ENCODE measurements at places on chromosomes 1 and 21.

GRCh38 chr1:168112673-168113305, 23.9 kb downstream of the GPR161 start:
- DNase-seq, result no peak

DNA sequence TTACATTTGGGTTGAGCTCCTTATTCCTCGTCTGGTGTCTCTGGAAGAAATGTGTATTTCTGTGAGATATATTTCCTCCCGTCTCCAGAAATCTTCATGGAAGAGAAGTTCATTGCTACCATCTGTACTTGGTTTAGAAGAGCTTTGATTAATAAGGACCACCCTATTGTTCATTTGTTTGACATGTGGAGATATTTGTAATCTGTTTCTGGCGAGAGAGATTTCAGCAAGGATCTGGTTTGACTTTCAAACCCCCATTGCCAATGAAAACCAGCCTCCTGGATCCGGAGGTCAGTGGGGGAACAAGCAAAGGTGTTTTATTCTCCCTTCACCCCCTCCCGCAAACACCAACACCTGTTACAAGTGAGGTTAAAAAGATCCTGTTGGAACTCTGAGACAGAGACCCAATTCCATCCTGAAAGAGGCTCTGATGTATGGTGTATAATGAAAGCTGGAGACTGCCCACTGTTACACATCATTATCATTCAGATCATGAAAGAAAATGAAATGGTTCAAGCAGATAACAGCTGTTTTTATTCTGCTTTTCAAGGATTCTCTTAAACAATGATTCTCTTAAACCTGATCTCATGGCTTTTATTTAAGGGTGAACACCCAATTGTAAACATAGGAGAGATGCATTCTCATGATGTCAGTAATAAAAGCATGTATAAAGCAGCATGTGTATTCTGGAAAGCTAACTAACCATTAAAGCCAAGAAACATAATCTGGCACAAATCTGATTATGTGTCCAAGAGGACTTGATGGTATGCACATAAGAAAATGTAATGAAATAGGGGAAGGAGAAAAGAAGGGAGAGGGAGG, 393.5 kb upstream of the ADGRL2 start:
- no peak for DNase-seq

DNA sequence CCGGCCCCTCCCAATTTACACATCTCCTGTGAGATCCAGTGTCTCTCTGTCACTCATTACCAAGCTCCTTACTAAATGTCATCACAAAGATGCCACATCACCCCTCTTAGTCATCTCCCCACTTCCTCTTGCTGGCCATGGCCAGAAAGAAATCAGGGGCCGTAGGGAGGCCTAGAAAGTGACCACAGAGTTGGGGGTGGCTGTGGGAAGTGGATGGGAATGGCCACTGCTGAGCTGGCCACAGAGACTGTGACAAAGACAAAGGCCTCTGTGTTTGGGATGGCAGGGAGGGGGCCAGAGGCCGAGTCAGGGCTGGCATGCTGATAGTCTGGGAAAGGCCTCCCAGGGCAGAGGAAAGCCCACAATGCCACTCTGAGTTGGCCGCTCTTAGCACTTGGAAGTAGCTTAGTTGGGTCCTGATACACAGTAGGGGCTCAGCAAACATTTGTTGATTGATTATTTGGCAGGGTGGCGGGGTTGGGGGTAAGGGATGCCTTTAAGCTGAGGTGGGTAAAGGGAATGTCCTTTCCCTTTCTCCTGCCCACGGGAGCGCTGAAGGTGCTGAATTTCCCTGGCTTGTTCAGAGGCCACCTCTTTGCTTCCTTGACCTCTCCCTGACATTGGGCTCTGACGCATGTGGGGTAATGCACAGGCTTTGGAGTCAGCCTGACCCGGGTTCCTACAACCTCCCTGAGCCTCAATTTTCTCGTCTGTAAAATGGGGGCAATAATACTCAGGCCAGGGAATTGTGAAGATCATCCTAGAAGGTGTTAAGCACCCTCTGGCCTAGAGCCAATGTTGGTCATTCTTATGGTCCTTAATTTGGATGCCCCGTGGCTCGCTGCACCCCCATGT, 13.2 kb downstream of the NAV1 start:
- no peak for DNase-seq

GRCh38 chr1:116793357-116793935, 39.2 kb downstream of the CD2 start:
- no peak for DNase-seq

DNA sequence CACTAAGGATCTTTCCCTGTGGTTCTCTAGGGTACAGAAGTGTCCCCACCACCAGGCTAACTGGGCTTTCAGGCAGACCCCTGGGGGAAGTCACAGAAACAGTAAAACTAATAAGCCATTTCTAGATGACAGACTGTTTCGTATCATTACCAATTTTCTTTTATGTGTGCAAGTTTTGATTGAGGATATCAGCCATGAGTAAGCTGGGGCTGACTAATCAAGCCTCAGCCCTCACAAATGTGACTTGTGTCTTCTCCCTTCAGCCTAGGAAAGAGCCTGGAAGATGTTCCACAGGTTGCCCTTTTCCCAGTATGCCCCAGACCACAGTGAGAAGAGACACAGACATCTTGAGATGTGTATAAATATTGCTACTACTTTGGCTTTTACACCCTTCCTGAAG, 10.5 kb downstream of the PTGFRN start:
- DNase-seq, result no peak

GRCh38 chr1:205916541-205916940, 26.7 kb downstream of the SLC26A9 start:
- no peak for DNase-seq

DNA sequence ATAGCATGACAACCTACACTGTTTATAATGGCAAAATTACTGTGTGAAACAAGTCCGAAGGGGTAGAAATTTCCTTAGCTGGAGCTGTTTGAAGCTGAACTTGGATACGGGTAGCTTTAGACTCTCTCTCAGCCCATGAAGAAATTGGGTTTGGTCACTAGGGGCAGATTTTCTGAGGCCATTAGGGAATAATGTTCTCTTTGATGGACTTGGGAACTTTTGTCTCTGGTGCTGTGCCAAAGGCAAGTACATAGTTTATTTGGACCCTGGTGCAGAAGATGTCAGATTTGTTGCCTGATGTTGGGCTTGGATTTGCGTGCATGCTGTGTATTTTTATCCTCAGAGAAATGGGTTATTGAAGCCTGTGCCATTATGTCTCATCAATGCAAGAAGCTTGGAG, 109.6 kb downstream of the VPS13D start:
- DNase-seq, result no peak

DNA sequence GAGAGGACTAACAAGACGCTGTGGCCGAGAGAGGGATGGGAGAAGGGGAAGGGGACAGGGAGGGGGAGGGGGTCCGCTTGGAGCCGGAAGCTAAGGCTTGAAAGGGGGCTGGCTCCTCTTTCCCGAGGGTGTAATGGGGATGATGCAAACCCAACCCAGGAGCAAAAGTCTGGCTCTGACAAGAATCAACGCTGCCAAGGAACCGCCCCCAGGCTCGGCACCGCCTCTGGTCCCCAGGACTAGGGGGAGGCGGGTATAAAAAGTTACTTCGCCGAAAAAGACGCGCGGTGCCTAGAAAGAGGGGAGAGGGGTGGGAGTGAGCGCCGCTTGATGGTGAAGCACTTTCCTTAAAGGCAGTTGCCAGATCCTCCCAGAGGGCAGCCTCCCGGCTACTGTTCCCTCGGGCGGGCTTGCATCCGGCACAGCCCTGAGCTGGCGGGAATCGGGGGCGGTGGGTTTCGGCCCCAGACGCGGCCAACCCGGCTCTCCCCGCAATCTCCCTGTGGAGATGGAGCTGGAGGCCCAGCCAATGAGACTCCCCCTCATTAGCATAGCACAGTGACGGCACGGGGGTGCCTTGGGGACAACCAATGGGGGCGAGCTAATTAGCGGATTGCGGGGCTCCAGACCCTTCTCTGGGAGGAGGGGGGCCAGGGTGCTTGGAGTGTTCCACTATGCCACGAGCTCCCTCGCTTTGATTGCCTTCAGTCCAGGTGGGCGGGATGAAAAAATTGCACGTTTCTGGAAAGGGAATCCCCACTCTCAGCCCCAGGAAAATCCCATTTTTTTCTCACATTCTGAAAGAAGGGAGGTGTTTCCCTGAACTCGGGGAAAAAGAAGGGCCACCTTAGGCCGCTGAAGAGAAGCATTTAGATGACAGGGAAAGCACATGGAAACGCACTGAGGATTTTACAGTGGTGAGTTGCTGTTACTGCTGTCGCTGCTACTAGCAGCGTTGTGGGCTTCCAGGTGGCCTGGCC, at the start of gene KCNT2:
KCNT2 (minus strand) TSS at position 51 of the 980 bp plus-strand sequence. CDS start 131 bp downstream, outside the sequence.
- peak; percentile 93 for DNase-seq

GRCh38 chr1:180566495-180566894, 7.7 kb downstream of the OVAAL start:
- no peak for DNase-seq

GRCh38 chr1:86489242-86489878, 20.6 kb downstream of the CLCA1 start:
- no peak for DNase-seq

- DNase-seq, result no peak
Observed at GRCh38 chr1:99648107-99648506, 2.2 kb downstream of the PALMD start.

- no peak for DNase-seq
Observed at GRCh38 chr1:54836594-54836993, 35.5 kb upstream of the TTC22 start.

DNA sequence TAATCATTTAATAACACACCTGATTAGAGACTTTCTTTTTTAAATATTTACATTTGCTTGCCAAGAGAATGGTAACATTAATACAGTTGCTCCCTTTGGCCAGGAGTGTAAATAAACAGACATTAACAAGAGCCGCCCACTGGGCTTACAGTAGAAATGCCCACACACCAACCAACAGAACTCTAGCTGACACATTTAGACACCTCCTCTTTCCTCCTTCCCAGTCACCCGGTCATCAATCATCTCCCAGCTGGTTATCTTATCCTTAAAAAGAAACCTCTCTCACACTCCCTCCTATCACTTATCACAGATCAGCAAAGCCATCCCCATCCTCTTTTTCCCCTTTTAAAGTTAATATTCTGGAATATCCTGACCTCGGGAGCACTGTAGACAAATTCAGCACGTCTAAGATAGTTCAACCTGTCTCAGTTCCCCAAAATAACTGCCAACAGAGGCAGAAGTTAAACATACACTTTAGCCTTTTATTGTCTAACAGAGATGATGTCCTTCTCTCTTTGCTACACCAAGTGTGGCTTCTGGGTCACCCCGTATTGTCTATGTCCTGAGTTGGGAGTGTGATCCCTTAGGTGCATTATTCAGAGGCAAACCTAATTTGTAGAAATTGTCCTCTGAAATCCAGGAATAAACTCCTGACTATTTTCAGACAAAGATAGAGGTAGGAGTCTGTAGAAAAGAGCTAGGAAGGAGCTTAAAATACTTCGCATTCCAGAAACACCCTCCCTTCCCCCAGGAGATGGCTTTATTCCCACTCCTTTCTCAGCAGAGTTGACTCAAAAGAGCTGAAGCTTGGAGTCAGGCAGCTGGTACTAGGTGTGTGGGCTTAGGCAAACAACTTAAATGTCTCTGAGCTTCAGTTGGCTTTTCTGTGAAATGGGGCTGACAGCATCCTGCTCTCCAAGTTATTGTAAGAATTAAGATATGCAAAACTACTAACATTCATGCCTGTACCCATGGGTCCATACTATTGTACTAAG, 8.8 kb downstream of the MYCL start:
- no peak for DNase-seq

GRCh38 chr21:16310176-16310575, 580.4 kb downstream of the USP25 start:
- no peak for DNase-seq

GRCh38 chr1:86551305-86551704, 4.4 kb downstream of the CLCA4 start:
- no peak for DNase-seq

GRCh38 chr1:235999259-235999925, 65.5 kb downstream of the NID1 start:
- no peak for DNase-seq

DNA sequence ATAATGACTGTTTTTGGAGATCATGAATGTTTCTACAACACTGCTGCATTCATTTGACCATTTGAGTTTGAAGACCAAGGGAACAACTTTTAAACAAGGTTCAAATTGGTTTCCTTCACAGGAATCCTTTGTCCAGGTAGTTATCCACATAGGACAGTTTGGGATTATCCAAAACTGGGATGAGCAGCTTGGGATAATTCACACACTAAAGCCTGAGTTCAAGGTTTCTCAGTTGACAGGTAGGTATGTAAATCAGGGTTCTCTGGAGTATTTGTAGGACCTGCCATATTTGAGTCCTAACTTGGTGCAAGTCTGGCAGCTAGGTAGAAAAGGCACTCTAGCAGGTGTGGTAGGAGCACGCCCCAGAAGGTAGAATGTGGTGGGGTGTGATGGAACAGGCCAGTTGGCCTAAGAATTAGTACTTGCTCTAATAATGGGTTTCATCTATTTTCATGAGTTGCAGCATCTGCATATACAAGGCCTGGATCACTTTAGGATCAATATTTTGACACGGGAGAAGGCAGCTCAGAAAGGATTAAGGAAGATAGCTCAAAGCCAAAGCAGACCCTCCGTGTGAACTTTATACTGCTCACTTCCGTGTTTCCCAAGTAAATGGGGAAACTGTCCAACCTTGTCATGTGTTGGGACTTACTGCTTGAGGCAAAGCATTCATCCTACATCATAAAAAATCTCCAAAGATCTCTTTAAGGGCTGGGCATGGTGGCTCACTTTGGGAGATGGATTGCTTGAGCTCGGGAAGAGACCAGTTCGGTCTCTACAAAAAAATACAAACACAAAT, 14.1 kb upstream of the RAB42 start:
- no peak for DNase-seq

DNA sequence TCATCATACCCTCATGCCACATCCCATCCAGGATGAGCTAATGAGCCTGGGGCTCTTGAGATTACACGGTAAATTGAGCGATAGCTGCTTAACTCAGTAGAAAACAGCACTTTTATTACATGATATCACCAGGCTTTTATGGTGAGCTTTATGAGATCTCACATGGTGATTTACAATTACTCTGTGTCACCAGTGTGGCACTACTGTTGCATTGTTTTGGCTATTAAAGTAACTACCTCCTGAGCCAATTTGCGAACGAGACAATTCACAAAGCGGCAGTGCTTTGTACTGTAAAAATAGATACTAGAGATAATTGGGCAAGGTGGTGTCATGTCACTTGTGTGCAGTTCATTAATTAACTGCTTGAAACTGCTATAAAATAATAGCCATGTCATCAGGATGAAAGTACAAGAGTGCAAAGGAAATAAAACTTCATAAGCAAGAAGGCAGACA, 767.7 kb upstream of the ADGRL2 start:
- no peak for DNase-seq

Data from iPS DF 6.9 (cell line).